ENCODE measurements at places on chromosomes 11 and 22.

- no peak for DNase-seq
Measured at GRCh38 chr11:17543574-17544180, 539 bp downstream of the USH1C start.

- DNase-seq = no peak
Measured at GRCh38 chr11:61516191-61516590, 7.6 kb downstream of the LRRC10B start.

DNA sequence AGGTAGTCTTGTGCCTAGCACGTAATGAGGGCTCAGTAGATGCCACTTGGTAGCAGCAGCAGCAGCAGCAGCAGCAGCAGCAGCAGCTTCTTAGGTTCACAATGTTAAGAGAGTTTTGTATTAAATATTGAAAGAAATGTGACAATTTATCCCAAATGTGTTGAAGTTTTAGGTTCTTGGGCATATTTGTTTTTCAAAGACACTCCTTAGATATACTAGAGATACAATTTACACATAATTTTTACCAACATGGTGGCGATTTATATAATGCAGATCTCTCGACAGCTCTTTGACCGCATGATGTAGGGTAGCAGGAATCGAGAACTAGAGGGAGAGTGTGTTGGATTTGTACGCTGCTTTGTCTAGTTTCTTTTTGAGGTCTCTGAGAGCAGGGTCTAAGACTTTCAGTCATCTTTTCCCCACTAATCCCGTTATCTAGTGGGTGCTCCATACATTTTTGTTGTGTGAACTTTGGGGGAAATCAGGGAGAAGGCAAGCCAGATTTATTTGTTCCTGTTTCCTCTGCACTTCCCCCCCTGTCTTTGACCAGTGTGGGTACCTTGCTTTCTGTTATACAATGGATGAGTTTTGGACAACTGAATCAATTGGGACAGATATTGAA is 1.4 kb downstream of the FDX1 start:
- no peak for DNase-seq

DNA sequence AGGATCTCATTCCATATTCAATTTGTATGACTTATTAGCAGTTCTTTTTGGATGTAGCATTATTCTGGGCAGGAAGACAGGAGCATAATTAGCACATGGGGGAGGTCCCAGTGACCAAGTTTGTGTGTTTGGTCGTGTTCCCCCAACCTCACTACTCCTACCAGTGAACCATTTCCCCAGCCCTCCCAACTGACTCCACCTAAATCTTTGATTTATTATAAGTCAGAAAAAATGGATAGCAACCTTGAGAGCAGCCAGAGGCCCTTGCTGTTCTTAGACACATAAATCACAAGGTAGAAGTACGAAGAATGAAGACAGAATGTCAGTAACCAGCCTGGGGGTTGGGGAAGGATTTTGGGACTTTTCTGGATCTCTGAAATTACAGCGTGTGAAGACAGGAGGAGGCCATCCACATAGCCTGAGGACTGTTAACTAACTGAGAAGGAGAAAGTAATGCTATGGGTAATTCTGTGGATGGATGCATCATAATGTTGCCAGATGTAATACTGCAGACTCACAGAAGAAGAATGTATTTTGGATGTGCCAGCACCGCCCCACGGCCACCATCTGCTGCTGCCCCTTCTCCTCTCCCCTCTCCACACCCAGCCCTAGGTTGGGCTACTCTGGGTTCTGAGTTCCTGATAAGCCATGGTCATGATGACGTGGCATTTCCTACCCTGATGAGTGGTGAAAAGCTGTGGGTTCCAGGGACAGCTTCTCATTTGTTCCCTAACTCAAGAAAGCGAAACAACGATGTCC is 124.3 kb upstream of the TTC12 start:
- DNase-seq = no peak

DNA sequence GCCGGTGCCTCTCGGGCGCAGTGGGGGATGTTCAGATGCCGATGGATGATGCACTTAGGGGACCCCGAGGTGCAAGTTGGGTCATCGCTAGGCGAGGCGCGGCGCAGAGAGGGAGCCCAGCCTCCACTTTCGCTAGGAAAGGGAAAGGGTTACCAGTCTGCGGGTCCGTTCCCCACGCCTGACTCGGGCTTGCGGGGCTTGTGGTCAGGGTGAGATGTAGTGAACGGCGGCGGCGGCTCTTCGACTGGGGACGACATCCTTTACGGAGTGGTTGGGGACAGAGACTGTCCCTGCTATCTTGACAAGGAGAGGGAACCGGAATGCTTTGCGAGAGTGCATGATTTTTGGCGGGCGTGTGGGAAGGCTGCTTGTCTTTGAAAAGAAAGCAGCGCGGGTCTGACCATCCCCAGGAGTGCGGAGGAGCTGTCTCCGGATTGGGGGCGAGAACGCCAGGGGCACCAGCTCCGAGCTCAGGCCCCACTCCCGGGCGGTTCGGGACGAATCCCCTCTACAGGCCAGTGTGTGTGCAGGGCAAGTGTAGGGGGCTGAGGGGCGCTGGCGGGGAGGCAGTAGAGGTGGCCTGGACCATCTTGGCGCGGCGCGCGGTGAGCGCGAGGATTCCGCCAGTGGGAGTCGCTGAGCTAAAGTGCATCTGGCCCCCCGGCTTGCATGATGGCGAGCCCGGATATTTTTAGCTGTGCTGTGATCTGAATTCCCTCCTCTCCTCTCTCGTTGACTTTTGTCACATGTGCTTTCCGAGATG is 1.1 kb downstream of the FAT3 start:
- DNase-seq = no peak

DNA sequence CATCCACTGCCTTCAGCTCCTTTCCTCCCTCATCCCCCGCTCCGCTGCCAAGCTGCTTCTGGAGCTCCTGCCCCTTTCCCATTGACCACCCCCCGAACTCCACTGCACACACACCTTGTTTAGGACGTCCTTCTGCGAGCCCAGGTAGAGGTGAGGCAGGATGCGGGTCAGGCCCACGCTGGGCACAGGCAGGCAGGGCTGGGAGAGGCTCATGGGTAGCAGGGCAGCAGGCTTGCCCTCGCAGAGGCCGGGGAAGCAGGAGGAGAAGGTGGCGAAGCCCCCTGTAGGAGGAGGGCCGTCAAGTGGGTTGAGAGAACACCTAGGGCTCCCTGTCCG is 13.3 kb downstream of the DUSP8 start:
- DNase-seq = no peak

Measured in stimulated activated CD4-positive, alpha-beta T cell treated with anti-CD3 and anti-CD28 coated beads, Interleukin-4, amount 100 ng/mL, for 4 hours (primary cell).